ENCODE measurements at places on chromosomes 6 and 20.

GRCh38 chr6:44685213-44685612 lies 297.7 kb downstream of the CDC5L start:
- no peak for DNase-seq

GRCh38 chr20:1375515-1375914 lies 17.3 kb downstream of the FKBP1A start:
- DNase-seq: no peak

GRCh38 chr6:124205921-124206320 lies 402.3 kb downstream of the NKAIN2 start:
- DNase-seq: no peak

DNA sequence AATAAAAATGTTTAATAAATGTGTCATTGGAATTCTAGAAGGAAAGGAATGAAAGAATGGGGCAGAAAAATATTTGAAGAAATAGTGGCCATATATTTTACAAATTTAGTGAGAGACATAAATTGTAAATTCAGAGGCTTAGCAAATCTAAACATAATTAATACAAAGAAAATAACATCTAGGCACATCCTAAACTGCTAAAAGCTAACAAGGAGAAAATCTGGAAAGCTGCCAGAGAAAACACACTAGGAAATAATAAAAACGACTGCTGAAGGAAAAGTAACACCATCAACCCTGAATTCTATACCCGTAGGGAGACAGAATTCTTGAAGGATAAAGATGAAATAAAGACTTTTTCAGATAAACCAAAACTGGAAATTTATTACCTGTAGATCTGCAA lies 23.8 kb downstream of the CYB5R4 start:
- no peak for DNase-seq

GRCh38 chr20:25421102-25421501 lies 13.6 kb downstream of the GINS1 start:
- no peak for DNase-seq

DNA sequence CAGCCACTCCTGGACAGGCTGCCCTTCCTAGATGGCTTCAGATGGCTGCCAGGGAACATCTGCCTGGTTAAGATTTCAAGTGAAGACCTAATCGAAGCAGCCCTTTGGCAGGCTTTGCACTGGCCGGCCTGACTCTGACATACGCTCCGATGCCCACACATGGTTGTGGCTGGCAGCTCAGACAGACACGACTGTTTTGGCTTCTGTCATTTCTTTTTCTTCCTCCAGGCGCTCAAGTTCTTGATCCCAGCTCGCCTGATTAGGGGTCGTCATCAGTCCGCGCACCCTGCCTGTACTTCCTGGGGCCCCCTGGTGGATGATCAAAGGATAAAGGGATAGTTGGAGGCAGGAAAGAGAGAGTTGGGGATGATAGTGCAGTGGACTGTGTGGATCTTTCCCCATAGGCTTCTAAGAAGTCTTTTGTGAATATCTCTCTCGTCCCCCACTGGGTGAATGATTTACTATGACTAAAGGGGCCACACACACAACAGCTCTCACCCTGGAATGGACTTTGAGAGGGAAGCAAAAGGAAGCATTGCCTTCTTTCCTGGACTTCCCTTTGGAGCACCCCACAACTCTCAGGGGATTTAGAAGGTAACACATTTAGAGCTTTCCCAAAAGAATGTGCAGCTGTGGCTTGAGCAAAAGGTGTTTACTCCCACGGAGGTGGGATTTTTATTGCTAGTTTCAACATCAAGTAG lies 21.4 kb upstream of the TRAM2 start:
- no peak for DNase-seq

DNA sequence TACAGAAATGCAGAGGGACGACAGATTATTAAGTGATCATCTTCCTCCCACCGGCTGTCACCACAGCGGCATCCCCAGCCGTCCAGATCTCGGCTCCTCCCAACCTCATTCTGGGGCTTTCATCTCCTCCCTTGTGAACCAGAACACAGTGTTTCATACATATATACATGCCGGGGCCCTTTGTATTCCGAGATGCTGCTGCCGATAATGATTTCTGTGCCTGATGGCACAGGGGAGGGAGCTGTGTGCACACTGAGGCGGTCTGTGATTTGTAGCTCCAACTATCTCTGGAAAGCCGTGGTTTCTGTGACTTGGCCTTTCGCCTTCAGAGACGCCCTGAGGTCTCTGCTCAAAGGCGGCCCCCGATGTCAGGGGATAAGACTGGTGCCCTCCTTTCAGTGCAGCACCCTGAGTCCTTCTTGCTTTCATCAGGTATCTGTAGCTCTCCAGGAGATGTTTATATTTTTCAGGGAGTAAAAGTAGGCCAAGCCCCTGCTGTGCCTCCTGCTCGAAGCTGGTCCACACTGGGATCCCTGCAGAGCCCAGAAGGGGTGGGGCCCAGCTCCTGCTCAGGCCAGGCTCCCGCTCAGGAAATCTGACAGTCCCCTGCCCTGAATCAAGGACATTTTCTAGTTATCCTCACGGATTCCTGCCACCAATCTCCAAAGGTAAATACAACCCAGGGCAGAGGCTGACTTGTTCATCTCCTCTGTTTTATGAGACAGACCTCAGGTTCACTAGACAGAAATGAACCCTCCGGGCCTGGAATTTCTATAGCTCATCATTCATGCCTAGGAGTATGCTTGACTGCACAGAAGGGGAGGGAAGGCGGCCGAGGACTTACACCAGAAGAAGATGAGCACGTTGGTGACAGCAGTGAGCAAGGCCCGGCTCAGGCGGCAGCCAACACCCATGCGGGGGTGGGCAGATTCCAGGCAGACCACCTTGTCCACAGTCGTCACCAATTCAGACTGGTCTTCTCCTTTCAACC lies 11.2 kb downstream of the LEMD2 start:
- no peak for DNase-seq

- no peak for DNase-seq
Measured at GRCh38 chr6:140440223-140440835, 1065.9 kb upstream of the CITED2 start.

DNA sequence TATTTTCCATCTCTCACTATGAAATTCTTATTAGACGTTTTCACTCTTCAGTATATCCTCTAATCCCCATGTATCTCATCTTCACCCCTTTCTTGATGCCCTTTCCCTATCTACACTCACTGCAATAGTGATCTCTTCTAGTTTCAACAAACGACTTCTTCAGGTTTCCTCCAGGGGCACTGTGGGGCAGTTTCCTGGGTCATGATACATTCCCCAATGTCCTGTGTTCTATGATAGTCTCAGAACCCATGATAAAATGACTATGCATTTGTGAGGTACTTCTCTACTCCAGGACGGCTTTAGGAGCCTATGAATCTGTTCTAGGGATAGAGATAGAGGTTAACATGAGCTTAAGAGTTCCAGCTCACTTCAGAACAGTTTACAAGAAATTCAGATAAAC lies 183.3 kb downstream of the FOXC1 start:
- no peak for DNase-seq

DNA sequence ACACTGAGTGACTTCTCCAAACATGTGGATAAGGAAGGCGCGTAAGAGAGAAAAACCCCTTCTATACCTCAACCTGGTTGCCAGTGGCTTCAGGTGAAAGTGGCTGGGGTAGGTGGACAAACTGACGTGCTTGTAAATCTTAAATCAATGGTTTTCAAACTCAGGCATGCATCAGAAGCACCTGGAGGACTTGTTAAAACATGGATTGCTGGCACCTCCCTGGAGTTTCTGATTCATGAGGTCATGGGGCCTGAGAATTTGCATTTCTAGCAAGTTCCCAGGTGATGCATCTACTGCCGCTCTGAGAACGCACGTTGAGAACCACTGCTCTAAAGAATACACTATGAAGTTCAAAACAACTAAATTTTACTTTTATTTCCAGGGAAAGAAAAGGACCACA lies 31.9 kb upstream of the TAB2 start:
- DNase-seq: no peak

DNA sequence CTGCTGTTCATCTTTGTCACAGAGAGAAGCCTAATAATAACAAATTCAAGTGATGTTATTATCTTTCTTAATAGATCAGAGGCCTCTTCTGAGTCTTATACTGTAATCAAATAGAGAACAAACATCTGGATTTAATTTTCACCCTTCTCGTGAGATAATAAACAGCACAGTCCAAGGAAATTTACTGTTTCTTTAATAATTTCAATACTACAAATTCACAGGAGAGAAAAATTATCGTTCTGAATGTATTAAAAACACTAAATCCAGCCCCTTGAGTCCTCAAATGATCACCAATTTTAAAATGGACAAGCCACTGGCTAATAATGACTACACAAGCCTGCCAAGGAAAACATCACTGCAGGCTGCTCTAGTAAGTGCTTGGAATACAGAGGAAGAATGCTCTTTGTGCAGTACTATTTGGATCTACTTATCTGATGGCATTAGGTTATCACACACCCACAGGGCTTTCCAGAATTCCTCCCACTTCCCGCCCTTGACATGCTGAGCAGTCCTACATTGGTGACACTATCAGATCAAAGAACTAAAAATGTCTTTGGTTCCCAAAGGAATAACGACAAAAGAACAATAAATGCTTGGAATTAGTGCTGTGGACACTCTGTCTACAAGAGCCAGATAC lies 38.1 kb downstream of the SYNE1 start:
- DNase-seq: no peak

GRCh38 chr6:132227904-132228303 lies 173.4 kb downstream of the MOXD1 start:
- DNase-seq: no peak

DNA sequence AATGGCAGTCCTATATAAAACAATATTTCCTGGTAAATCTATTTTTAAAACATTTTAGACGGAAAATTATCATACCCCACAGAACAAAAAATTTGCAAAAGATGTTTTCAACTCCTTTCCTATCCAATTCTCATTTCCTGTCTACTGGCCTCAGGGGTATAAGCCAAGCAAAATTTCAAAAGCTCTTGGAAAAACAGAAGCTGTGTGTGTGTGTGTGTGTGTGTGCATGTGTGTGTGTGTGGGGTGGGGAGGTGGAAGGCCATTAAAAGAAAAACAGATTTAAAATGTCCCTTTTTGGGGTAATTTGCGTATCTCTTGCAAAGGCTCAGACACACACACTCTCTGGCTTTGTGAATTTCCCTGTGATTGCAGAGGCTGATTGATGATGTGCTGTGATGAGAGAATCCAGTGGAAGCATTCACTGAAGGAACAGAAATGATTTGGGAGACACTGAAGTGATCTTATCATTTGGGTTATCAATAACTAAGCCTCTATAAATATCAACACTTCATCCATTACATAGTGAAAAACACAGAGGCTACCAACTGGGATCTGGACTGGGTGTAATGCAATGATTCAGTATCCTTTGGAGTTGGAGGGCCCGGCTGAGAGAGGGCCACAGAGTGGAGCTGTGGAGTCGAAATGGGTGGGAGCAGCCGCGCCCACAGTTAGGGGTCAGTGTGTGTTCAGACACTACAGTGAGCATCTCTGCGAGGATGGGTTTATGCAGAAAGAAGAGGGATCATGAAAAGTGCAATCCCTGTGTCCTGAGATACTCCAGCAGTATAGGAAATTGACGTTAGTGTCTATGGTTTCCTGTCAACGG lies 106.8 kb upstream of the PREP start:
- DNase-seq: no peak

DNA sequence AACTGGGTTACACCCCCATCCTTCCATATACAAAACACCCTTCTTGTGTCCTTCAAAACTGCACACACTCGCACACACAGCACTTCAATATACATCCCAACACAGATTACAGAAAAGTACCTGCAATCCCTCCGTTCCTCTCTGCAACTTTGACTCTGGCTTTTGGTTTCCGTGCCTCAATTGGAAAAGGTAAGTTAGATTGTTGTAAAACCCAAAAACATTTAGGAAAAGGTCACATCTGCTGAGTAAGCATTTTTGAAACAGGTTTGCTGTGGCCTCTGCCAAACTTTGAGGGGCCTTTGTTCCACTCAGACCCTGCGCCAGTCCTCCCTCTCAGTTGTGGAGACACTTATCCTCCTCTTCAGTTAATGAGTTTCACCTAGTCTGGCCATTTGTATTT lies 4.2 kb downstream of the NKX2-4 start:
- DNase-seq: no peak

- peak; percentile 34 for DNase-seq
Measured at GRCh38 chr6:126307849-126308248, 32.1 kb upstream of the CENPW start.

DNA sequence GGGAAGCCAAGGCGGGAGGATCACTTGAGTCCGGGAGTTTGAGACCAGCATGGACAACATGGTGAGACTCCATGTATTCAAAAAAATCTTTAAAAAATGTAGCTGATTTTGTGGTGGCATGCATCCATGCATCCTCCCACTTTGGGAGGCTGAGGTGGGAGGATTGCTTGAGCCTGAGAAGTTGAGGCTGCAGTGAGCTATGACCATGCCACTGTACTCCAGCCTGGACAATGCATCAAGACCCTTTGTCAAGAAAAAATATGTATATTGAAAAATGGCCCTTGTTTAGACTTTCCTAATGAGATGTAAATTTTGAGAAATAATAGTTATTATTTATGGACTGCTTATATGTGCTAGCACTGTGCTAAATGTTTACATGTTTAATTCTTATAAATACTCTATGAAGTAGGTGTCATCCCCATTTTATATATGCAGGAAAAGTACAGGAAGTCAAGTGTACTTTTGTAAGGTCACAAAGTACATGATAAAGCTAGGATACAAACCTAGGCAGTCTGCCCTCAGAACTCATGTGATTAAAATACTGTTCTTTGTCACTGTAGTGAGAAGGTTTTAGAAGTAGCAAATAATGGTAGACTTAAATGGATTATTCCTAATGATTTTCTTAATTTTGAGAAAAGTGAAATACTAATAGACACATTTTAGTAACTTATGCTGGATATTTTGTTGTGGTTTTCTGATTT lies 58.8 kb downstream of the ITCH start:
- no peak for DNase-seq
